ENCODE measurements at places on chromosomes 3 and 15.

DNA sequence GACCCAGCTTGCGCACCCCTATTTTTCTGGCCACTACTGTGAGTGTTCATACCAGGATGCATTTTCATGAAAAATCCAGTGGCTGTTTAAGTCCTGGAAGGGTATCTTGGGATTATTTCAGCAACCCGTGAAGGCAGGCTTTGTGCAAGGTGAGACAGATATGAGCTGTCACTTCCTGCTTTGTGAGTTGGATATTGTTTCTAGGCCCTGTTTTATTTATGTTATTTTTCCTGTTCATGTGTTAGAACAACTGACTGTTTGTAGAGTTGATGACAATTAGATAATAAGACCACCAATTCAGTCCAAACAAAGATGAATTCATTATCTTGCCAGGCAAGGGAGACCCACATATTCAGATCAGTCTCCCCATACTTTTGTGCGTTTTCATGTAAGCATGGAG, 42.5 kb downstream of the ZBTB38 start:
- no peak for DNase-seq
- H3K27me3 ChIP-seq: no peaks in the 10 kb centered on the region
- peaks cover 6% of the 10 kb centered on the region for H3K36me3 ChIP-seq
- H3K4me3 ChIP-seq: no peak overlapping the region
- H3K27ac ChIP-seq: peak overlapping the region; percentile 98
- H3K4me1 ChIP-seq: peaks cover 54% of the 10 kb centered on the region

DNA sequence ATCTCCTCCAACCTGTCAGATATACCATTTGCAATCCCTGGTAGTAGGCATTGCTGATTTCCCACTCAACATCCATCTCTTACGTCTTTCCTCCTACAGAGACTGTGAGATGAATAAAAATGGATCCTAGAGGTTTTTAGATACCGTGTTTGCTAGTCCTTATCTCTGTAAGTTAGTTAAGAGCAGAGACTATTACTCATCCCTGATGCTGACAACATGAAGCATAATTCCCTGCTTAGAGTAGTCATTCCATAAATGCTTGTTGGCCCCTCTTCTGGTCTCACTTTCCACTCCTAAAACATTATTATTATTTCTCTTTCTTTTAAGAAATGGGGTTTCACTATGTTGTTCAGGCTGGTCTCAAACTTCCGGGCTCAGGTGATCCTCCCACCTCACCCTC, 136.2 kb downstream of the RTP4 start:
- no peak for DNase-seq
- H3K4me3 ChIP-seq: no peak overlapping the region
- no peak overlapping the region for H3K27ac ChIP-seq
- no peaks in the 10 kb centered on the region for H3K4me1 ChIP-seq
- no peaks in the 10 kb centered on the region for H3K27me3 ChIP-seq

- no peaks in the 10 kb centered on the region for H3K36me3 ChIP-seq
- no peak for DNase-seq
- H3K4me3 ChIP-seq: no peak overlapping the region
Observed at GRCh38 chr3:58627941-58628340, 38.6 kb downstream of the FAM3D start.

DNA sequence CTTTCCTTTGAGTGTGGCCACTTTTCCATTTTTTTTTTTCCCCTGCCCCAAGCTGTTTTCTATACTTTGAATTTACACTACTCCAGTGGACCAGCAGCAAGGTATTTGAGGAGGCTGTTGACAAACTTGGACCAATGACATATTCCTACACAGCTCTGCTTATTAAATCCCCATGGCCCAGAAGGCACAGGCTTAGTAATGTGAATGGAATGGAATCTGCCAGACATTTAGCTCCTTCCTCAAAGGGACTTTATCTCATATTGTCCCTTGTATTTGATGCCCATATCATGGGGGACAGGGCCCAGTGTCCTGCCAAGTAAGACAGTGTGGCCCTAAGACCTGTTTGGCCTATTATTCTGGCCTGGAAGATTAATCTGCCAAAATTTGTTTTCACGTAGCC, 107.5 kb downstream of the CHCHD6 start:
- DNase-seq: no peak
- H3K27ac ChIP-seq: no peak overlapping the region
- no peaks in the 10 kb centered on the region for H3K27me3 ChIP-seq
- no peaks in the 10 kb centered on the region for H3K36me3 ChIP-seq

DNA sequence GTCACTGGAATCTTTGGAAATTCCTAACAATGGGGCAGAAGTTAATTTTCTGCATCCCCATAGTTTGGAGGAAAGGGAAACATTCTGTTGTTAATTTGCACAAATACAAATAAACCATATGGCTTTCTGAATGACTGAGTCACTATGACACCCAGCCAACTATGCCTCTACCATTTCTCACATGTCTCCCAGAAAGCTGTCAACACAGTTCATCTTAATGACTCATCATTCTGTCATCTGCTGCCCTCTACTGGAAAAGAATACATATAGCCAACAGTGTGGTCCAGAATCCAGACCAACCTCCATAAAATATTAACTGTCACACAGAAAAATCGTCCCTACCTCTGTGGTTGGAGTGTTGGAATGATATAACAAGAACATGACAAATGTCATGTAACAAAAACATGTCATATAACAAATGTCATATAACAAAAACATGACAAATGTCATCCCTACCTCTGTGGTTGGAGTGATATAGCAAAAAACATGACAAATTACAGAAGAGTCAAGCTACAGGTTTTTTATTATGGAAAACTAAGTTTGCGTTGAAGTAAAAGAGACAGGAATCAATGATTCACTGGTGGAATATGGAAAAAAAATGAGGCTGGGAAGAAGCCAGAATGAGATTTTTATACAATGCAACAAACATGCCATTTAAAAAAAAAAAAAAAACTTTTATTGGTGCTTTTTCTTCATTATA, 47.7 kb upstream of the GYG1 start:
- H3K4me3 ChIP-seq: no peak overlapping the region
- no peak for DNase-seq
- no peaks in the 10 kb centered on the region for H3K27me3 ChIP-seq
- no peaks in the 10 kb centered on the region for H3K36me3 ChIP-seq
- H3K27ac ChIP-seq: no peak overlapping the region

GRCh38 chr3:114253505-114253904, 16.1 kb upstream of the ZNF80 start:
- no peak overlapping the region for H3K4me3 ChIP-seq
- no peaks in the 10 kb centered on the region for H3K36me3 ChIP-seq
- no peak overlapping the region for H3K27ac ChIP-seq
- no peaks in the 10 kb centered on the region for H3K4me1 ChIP-seq
- no peak for DNase-seq

GRCh38 chr3:147305533-147306250, 100.7 kb downstream of the ZIC4 start:
- no peak overlapping the region for H3K4me3 ChIP-seq
- H3K27me3 ChIP-seq: no peaks in the 10 kb centered on the region
- H3K36me3 ChIP-seq: no peaks in the 10 kb centered on the region
- no peak overlapping the region for H3K27ac ChIP-seq

DNA sequence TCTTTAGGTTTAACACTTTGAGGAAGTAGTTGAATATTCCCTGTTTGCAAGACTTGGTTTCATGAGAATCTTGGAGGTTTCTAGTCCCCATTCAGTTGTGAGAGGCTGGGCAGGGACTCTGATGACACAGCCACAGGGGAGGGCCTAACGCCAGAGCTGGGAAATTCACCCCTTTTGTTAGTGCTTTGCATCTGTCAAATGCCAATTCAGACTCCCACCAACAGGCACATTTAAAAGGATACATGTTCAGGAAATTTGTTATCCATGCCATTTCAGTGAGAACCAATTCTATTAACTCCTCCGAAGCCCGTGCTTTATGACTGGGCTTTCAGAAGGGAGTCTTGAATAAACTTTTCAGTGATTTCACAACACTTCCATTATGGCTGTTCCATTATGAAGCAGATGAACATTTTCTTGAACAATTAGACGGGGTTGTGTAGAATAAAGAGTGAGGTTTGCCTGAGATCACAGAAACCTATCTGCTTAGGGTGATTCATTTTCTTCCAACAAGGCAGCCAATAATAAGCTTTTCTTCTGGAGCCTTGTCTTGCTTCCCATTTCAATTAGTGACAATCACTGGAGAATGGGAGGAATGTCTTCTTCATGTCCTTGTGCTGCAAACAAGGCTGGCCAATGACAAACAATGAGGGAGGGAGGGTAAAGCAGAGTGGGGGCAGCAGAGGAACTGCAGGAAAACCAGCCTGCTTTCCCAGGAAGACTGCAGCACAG, 90.6 kb downstream of the SOX14 start:
- H3K27ac ChIP-seq: no peak overlapping the region
- no peak for DNase-seq
- H3K4me1 ChIP-seq: no peaks in the 10 kb centered on the region
- no peaks in the 10 kb centered on the region for H3K36me3 ChIP-seq
- no peak overlapping the region for H3K4me3 ChIP-seq

GRCh38 chr3:186133980-186134379, 25.1 kb upstream of the ETV5 start:
- H3K27ac ChIP-seq: no peak overlapping the region
- no peaks in the 10 kb centered on the region for H3K4me1 ChIP-seq
- no peak overlapping the region for H3K4me3 ChIP-seq

DNA sequence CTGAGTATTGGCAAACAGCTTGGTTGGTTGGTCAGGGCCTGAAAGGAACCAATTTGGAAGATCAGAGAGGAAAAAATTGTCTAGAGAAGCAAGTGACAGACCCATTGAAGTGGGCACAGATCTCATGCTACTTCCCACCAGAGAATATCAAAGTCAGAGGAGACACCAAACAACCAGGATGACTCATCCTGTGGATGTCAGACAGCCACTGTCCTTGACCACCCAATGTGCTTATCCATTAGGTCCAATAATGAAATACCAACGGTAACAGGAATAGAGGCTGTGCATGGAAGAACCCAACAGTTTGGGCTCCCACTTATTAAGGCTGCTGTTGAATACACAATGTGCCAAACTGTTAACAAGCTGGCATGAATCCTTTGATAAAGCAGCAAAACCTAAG, 323.1 kb upstream of the ATP11B start:
- no peaks in the 10 kb centered on the region for H3K27me3 ChIP-seq
- no peak for DNase-seq
- H3K4me1 ChIP-seq: no peaks in the 10 kb centered on the region
- H3K36me3 ChIP-seq: no peaks in the 10 kb centered on the region

DNA sequence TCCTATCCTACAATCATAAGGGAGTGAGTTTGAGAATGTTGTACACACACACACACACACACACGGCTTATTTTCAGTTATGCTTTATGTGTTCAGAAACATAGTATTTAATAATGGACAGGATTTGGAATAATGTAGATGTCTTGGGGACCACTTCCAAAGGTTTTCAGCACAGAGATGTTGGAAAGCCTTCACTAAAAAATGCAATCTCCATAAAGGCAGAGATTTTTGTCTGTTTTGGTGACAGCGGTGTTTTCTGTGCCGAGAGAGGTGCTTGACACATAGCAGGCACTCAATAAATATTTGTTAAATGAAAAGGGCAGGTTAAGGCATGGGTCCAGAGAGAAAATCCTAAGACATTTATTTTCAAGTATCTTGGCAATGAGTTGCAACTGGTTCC, 428.2 kb upstream of the RGMA start:
- no peak for DNase-seq
- no peak overlapping the region for H3K27ac ChIP-seq
- H3K36me3 ChIP-seq: no peaks in the 10 kb centered on the region
- H3K4me1 ChIP-seq: peaks cover 14% of the 10 kb centered on the region

- no peaks in the 10 kb centered on the region for H3K36me3 ChIP-seq
- H3K27ac ChIP-seq: peak overlapping the region; percentile 23
- H3K27me3 ChIP-seq: no peaks in the 10 kb centered on the region
Observed at GRCh38 chr3:192331749-192332385, 395.5 kb downstream of the FGF12 start.

- H3K36me3 ChIP-seq: no peaks in the 10 kb centered on the region
- H3K4me1 ChIP-seq: peaks cover 8% of the 10 kb centered on the region
- no peaks in the 10 kb centered on the region for H3K27me3 ChIP-seq
- no peak overlapping the region for H3K27ac ChIP-seq
- no peak for DNase-seq
- H3K4me3 ChIP-seq: no peak overlapping the region
Observed at GRCh38 chr15:83682476-83683088, 28.7 kb downstream of the ADAMTSL3 start.

DNA sequence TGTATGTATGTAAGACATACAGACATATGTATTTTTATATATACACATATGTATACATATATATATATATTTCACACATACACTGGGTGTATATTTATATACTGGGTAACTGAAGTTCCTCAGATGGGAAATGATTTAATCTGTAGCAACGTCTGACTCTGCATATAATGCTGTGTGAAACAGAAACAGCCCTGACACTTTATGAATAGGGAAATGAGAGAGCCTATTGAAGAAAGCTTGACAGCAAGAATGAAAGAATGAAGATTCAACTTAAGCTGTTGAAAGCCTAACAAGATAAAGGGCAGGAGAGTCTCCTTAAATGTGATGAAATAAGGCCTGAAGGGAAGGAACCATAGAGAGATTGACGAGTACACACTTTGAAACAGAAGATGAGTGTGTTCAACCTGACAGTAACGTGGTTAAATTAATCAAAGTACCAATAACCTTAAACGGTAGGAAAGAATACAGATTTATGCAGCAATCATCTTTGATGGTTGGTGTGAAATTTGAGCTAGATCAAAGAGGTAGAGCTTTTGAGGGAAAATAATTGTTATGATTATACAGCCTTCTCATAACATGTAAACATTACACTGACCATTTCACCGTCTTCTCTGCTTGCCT, 169.9 kb downstream of the MECOM start:
- no peaks in the 10 kb centered on the region for H3K27me3 ChIP-seq
- no peaks in the 10 kb centered on the region for H3K4me1 ChIP-seq
- H3K27ac ChIP-seq: no peak overlapping the region
- no peak for DNase-seq
- H3K36me3 ChIP-seq: no peaks in the 10 kb centered on the region

GRCh38 chr3:50594253-50594785, 17.3 kb downstream of the CISH start:
- no peak overlapping the region for H3K27ac ChIP-seq
- no peaks in the 10 kb centered on the region for H3K36me3 ChIP-seq
- no peak overlapping the region for H3K4me3 ChIP-seq
- DNase-seq: no peak

DNA sequence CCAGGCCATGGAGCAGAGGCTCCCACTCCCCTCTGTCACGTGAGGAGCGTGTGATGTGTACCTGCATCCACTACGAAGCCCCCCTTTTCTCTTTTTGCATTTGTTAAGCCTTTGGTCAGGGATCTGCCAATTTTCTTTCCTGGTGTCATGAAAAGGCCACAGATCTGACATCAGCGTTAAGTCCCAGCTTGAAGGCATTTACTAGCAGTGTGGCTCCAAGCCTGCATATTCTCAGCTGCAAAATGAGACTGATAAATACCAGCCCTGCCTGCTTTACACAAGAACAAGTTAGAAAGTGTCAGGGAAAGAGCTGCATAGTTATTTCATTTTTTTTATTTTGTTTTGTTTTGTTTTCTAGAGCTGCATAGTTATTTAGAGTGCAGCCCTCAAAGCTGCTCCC, 2.3 kb upstream of the ANKRD63 start:
- H3K4me1 ChIP-seq: peaks cover 43% of the 10 kb centered on the region
- H3K27ac ChIP-seq: peak overlapping the region; percentile 65
- peaks cover 28% of the 10 kb centered on the region for H3K27me3 ChIP-seq
- no peak for DNase-seq
- H3K36me3 ChIP-seq: no peaks in the 10 kb centered on the region

Data from heart left ventricle (tissue), 16 donors.